IPS DF 6.9 (cell line): ENCODE measurements at places on chromosomes 7 and 10.

DNA sequence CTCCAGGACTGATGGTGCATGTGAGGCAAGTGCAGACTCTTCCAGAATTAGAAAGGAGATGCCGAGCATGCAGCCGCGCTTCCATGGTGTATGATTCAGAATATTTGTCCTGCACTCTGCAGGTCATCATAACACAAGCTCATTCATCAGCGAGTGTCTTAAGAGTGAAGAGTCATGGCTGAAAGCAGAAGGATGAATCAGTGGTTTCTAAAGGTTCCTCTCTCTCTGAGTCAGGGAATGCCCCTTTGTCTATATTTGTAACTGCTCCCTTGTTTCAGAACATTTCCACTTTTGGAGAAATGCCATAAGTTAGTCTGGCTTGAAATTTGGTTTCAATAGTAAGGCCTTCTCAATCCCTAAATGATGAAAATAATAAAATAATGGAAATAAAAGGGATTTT is 52.3 kb downstream of the HECW1 start:
- DNase-seq, result no peak

GRCh38 chr7:96244244-96244991 is 77.5 kb downstream of the SLC25A13 start:
- no peak for DNase-seq

DNA sequence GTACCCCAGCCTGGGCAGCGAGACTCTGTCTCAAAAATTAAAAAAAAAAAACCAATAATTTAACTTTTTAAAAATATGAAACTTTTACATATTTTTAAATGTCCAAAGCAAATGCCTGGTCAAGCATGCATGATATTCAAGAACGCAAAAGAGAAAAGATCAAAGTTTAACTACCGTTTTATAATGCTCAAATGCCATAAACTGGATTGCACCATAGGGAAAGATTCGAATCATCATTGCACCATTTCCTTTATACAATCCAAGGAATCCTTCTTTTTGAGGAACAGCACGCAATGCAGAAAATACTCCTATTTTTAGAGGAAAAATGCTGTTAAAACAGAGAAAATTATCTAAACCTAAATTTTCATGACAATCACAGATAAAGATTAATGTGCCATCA is 20.9 kb downstream of the SLC25A16 start:
- DNase-seq, result no peak

- DNase-seq, result peak; percentile 29
Measured at GRCh38 chr7:45663167-45663921, 89.2 kb downstream of the ADCY1 start.

DNA sequence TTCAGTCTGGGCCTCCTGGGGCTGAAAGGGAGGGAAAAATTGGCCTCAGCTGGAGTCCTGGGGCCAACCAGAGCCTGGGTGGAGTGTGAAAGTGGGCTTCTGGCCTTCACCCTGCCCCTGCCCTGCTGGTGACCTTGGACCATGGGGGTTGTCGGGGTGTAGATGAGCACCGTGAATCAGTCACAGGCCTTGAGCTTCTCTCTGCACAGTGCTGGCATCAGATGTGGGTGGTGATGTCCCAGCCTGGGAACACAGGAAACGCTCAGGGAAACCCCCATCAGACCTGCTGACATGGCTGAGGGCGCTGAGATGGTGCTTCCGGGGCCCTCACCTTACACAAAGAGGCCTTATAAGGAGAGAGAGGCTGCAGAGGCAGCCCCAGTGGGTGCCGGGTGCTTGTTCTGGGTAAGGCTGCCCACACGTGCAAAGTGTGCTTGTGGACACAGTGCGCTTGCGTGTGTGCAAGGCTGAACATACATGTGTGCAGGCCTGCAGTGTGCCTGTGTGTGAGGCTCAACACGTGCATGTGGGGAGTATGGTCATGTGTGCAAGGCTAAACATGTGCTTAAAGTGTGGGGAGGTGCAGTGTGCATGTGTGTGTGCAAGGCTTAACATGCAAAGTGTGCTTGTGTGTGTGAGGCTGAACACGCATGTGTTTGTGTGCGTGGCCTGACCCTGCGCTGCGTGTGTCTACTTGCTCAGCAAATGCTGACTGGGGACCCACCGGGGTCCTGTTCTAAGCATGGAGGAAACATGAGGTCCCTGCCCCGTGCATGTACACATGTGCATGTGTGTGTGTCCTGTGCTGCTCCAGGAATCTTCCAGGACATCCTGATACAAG is 6.5 kb downstream of the ARPC1B start:
- DNase-seq, result no peak

DNA sequence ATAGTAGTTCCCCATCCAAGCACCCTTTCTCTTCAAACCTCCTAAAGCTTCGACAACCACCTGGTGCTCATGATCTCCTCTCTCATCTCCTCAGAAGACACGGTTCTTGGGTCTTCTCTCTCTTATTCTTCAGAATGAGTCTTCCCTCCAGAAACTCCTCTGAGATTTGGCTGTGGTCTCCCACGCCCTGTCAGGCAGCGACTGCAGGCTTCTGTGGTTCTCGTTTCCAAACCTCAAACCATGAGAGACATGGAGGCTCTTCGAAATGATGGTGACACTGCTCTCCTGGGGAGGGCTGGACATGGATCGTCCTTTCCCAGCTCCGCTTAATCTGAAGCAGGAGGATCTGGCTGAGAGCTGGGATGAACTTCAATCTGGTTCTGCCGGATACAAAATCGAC is 78.6 kb upstream of the PITRM1 start:
- no peak for DNase-seq

- peak; percentile 18 for DNase-seq
Measured at GRCh38 chr10:70925377-70926225, 37.2 kb upstream of the PCBD1 start.

- DNase-seq, result peak; percentile 64
Measured at GRCh38 chr10:106189292-106189691, 975.2 kb downstream of the SORCS1 start.

DNA sequence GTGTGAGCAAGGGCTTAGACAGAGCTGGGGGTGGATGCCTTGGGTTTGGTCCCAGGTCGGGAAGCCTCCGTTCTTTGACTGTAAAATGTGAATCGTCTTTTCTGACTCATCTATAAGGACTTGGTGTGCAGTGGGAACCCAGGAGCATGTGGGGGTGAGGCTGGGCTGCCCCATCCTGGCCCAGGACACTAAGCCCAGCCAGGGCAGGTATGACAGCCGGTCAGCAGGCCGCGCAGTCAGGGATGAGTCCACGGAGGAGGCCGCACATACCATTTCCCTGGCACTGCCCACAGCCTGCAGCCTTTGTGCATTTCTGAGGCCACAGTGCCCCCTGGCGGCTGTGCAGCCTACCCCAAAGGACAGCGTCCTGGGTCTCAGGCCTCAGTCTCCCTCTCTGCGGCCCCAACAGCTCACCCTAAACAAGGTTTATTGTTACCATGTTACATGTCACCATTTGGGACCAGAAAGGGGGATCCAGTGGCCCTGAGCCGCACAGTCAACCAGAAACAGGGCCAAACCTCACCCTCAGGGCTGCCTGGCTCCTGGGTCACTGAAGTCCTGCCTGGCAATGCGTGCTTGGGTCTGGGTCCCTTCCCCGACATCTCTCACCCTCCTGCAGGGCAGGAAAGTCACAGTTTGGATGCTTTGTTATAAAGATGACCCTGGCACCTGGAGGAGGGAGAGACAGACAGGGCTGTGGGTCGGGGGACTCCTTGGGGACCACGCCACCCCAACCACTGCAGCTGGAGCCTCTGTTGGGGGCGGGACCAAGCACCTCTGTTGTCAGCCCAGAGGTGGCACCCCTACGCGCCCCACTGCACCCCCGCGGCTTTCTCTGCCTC is 14.4 kb upstream of the SH2B2 start:
- DNase-seq, result peak; percentile 60

DNA sequence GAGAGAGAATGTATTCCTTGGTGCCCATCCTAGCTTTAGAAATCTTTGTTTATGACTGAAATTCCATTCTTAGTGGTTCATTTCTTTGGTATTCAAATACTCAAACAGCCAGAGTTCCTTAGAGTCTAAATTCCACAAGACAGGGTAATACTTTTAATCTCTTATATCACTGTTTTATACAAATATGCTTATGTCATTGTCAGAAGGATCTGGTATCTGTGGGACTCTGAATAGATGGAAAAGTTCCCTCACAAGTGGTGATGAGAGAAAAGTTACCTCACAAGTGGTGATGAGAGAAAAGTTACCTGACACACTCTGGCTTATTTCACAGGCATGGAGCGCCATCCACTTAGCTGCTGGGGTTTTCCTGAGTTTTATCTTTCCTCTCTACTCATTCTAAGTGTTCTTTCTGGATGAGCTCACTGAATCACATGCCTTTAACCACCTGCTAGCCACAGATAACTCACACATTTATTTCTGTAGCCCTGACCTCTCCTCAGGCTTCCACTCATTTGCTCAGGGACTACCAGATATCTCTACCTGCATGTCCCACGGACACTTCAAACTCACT is 784.0 kb downstream of the SUGCT start:
- DNase-seq, result no peak

- DNase-seq, result no peak
Measured at GRCh38 chr10:45444976-45445898, 71.2 kb downstream of the ALOX5 start.

- DNase-seq, result no peak
Measured at GRCh38 chr7:47672271-47672791, 90.4 kb upstream of the TNS3 start.

GRCh38 chr7:94431619-94432280 is 37.1 kb downstream of the COL1A2 start:
- DNase-seq, result no peak

DNA sequence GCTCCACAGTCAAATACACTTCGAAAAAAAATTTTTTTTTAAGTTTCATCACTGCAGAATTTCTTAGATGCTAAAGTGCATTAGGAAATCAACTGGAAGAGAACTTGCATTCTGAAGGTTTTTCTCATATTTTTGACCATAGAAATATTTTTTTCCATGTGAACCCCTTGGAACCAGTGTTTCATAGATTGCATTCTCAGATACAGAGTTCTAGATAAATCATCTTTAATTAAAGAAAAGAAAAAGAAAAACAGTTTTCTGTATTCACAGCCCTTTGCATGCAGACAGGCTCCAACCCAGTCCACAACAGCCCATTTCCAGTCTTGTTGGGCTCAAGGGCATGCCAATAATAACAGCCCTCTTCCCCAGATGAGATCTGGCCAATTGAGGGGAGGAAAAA is 75.5 kb upstream of the RPA3 start:
- no peak for DNase-seq

DNA sequence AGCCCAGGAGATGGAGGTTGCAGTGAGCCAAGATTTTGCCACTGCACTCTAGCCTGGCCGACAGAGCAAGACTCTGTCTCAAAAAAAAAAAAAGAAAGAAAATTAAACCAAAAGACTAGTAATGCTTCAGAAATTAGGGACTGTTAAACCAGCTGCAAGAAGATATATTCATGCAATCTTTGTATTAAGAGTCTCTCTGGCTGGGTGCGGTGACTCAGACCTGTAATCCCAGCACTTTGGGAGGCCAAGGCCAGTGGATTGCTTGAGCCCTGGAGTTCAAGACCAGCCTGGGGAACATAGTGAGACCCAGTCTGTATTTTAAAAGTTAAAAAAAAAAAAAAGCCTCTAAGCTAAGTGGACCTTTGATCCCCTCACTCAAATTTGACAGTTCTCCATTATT is 2.5 kb upstream of the HNRNPF start:
- no peak for DNase-seq

- DNase-seq, result no peak
Measured at GRCh38 chr10:119644205-119644814, 6.9 kb upstream of the BAG3 start.

DNA sequence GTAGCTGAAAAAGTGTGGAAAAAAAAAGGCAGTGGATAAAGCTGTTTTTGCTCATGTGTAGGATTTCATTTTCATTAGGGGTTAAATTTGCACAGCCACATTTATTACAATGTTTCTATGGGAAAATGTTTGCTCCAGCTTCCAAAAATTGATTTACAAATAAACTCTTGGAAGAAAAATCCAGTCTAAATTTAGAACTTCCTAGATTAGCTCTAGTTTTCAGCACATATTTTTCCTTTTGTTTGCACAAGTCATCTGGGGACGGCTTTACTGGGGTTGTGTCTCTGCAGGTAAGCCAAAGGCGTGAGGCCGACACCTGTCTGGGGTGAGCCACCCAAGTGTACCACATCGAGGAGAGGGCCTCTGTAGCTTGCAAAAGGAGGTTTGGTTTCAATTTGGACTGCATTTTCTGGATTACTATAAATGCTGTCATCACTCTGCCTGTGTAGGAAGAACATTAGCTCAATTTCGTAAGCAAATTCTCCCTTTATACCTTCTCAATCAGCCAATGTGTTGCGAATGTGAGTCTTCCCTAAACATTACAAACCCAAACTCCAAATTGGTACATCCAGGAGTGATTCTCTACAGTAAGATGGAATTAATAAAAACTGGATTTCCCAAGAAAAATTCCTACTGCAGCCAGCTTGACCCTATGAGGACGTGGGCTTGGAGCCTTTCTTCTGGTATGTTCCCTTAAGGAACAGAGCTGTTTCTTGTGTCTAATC is 89.5 kb upstream of the ZNF438 start:
- DNase-seq, result no peak

- DNase-seq, result no peak
Measured at GRCh38 chr7:136079934-136080333, 102.8 kb upstream of the MTPN start.

GRCh38 chr10:27369880-27370279 is 129.3 kb upstream of the ACBD5 start:
- no peak for DNase-seq

GRCh38 chr7:4825081-4825480 is 36.7 kb downstream of the PAPOLB start:
- no peak for DNase-seq

DNA sequence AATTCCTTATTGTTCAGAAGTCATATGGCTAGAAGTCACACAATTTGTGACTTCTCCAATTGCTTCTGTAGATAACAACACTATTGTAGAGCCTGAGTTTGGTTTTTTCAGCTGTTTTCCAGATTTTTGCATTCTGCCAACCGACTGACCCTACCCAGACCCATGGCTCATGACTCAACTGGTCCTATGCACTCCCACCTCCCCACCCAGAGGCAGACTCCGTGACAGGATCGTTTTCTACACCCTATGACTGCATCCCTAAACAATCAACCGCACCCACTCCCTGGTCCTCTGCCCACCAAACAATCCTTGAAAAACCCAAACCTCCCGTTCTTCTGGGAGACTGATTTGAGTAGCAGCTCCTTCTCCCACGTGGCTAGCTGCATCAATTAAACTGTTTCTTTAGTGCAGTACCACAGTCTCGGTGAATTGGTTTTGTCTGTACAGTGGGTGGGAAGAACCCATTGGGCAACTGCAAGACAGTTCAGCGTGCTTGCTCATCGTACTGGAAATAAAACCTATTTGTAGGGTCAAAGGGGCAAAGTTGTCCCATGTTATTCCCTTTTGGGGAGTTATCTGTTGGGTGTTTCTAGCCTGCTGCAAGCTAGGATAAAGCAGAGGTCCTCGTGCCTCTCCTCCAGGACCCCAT is 150.3 kb upstream of the FAM20C start:
- DNase-seq, result no peak

DNA sequence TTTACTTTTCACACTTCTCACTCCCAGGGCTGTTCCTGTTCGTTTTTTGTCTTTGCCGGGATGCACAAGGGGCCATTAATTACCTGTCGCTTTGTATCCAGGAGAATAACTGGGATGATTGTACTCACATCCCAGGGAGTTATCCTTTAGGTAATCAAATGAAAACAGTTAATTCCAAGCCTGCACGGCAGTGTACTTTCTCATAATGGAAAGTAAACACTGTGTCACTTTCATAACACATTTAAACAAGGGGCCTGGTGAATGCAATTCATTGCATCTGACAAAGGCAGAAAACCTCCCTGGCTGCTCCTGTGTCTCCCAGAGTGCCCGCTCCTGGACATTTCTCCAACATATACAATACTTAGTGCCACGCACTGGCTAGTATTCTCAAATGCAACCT is 138.7 kb upstream of the CELF2 start:
- DNase-seq, result no peak

- DNase-seq, result no peak
Measured at GRCh38 chr7:96328016-96328415, 6.1 kb upstream of the SLC25A13 start.
